ENCODE measurements at places on chromosomes 16 and 17.

DNA sequence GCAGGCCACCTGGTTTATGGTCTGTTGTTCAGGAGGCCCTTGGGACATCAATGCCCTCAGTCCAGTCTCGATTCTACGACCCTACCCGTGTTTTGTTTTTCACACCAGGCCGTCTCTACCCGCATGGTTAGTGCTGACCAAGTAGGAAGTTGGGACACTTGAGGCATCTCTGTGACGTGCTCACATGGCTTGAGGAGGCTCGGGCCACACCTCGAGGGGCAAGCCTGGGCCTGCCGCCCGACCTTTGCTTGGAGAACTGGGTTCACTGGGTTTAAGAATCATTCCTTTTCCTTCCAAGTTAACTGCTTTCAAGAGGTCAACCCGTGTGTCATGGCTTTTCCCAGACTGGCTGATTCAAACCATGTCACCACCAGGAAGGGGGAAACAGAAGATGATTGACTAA is 86.8 kb downstream of the CMIP start:
- DNase-seq = no peak

DNA sequence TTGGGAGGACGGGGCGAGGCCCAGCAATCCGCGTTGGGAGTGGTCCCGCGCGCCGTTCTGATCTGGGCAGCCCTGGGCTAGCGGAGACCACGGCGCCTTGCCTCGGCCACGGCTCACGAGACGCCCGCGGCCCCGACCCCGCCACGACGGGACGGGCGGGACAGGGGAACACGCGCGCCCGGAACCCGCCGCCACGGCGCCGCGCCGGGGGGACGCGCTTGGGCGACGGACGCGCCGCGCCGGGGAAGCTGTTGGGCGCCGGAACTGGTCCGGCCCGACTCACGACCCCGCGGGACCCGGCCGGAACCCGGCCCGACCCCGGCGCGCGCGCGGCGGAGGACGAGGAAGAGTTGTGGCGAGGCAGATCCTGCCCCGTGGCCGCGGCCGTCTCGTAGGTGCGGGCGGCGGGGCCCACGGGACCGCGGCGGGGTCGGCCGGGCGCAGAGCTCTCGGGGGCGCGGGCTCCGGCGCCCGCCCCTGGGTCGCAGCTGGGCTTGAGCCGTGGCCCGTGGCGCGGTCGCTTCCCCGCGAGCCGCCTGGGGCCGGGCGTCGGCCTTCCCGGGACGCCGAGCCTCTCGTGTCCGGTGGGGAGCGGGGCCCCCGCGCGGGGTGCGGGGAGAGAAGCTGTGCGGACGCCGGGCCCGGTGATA is at the start of gene ACSF3:
ACSF3 (plus strand) TSS at position 251 of the 650 bp plus-strand sequence. CDS start 6,830 bp downstream, outside the sequence.
- DNase-seq = peak; percentile 56

DNA sequence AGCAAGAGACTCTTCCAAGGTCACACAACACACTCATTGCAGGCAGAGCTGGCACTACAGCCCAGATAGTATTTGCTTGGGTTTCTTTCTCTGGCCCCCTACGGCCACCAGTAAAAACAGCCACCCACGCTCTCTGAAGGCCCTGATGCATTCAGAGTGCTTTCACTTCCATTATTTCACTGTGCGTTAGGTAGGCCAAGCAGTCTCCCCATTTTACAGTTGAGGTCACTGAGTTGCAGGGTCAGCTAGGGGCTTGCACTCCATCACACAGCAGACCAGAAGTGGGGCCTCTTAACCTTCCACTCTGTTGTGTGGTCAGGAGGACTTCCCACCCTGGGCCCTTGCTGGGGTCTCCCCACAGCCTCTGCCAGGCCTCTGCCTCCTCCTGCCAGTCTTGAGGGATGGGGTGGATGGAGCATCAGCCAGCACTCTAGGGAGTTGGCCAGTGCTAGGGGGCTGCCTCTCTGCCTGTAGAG is 2.5 kb downstream of the TBX21 start:
- DNase-seq = no peak

- no peak for DNase-seq
These were observed 54.0 kb upstream of the GNAO1 start for GRCh38 chr16:56137269-56137668.

DNA sequence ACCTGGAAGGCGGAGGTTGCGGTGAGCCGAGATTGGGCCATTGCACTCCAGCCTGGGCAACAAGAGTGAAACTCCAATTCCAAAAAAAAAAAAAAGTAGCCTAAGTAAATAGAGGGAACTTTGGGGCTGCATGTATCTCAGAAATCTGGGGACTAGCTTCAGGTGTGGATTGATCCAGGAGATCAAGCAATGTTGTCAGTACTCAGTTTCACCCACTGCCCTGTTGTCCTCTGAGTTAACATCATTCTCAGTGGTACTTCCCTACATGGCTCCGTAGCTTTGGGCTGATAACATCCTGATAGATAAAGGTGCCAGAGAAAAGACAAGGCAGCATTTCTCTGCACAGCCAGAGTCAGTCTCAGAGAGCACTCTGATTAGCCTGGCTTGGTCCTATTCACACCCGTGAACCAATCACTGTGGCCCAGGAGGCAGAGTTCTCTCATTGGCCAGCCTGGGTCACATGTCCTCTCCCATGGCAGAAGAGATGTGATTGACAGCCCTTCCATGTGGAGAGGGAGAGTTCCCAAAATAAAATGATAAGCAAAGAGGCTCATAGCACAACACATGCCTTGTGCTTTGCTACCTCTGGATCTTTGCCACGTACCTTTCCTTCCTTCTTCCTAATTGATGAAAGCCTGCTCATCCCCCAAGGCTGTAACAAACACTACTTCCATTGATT is 99.6 kb downstream of the ABCC1 start:
- no peak for DNase-seq

GRCh38 chr17:82449131-82449882 is 1.2 kb downstream of the CYBC1 start:
- no peak for DNase-seq

- peak; percentile 48 for DNase-seq
These were observed 24.7 kb downstream of the AXIN2 start for GRCh38 chr17:65536573-65537342.

GRCh38 chr16:86885139-86885538 is 306.8 kb downstream of the FOXL1 start:
- no peak for DNase-seq

GRCh38 chr16:3728424-3729160 is 11.3 kb upstream of the TRAP1 start:
- DNase-seq = no peak

- no peak for DNase-seq
These were observed 29.7 kb upstream of the PEMT start for GRCh38 chr17:17621254-17621653.

GRCh38 chr16:87995644-87996043 is 44.4 kb downstream of the BANP start:
- no peak for DNase-seq

DNA sequence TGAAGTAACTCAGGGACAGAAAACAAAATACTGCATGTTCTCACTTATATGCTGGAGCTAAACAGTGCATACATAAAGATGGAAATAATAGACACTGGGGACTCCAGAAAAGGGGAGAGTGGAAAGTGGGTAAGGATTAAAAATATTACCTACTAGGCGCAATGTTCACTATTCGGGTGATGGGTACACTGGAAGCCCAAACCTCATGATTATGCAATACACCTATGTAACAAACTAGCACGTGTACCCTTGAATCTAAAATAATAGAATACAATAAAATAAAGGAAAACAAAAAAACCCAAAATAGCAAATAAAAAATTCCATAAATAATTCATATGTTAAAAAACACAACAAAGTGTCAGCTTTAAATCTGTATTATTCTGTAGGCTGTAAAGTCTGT is 56.9 kb downstream of the MAP2K6 start:
- DNase-seq = no peak

GRCh38 chr16:11183035-11183812 is 72.8 kb downstream of the SOCS1 start:
- no peak for DNase-seq

DNA sequence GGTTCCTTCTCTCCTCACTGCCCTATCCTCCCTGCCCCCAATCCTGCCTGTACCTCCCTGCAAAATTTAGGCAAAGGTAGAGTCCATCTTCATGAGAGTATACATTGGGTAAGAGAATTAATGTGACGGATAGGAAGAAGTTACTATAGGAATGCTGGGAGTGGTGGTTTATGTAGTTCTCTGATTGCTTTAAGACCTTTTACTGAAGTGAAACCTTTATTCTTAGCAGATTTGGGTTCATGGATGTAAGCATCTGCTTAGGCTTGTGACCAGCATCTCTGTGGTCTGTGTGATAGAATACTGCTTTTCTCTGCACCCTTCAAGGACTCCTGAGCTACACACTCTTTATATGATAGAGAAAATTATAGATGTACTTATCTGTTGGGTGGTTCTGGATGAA is 127.3 kb downstream of the PRKCA start:
- no peak for DNase-seq

- peak; percentile 7 for DNase-seq
These were observed 35.7 kb downstream of the CACNA1H start for GRCh38 chr16:1188432-1189189.

GRCh38 chr16:17304106-17304490 is 166.7 kb downstream of the XYLT1 start:
- DNase-seq = no peak

DNA sequence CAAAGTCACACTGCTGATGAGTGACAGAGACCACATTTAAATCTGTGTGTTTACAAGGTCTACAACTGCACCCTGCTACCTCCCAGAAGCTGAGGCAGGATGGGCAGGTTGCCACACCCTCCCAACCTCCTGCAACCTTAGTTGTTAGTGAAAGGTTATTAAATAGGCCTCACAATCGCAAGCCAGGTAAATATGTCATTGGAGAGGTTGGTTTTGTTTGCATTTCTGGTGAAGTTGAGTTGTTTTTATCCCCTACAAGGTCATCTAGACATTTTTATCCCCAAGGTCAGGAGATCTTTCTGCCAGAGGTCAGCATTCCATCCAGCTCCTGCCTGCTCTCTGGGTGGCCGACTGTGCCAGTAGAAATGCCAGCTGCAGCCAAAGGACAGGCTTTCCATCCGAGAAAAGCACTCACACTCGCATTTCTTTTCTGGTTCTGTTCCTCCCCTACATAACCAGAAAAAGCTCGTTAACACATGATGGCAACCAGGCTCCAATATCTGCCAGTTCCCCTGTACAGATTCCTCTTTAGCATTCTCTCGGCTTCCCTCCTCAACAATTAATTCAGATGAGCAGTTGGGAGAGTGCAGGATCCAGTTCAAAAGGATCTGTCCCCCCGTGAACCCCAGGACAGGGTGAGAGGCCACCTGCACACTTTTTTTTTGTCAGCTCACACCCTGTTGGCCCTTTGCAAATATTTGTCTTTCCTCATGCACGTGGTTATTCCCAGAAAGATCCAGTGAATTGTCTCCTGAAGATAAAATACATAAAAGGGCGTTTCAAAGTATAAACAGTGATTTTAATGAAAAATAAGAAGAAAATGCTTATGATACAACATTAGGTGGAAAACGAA is 562.8 kb downstream of the MAF start:
- DNase-seq = no peak

GRCh38 chr17:75505152-75505409 is 10.3 kb downstream of the CASKIN2 start:
- DNase-seq = no peak

GRCh38 chr16:82504836-82505235 is 121.9 kb upstream of the CDH13 start:
- DNase-seq = no peak

- DNase-seq = peak; percentile 57
These were observed 26.0 kb upstream of the IRX6 start for GRCh38 chr16:55297910-55298479.

GRCh38 chr16:89330177-89330856 is 112.8 kb downstream of the ZNF778 start:
- DNase-seq = peak; percentile 78

- no peak for DNase-seq
These were observed 31.3 kb downstream of the CCDC42 start for GRCh38 chr17:8713315-8713714.

DNA sequence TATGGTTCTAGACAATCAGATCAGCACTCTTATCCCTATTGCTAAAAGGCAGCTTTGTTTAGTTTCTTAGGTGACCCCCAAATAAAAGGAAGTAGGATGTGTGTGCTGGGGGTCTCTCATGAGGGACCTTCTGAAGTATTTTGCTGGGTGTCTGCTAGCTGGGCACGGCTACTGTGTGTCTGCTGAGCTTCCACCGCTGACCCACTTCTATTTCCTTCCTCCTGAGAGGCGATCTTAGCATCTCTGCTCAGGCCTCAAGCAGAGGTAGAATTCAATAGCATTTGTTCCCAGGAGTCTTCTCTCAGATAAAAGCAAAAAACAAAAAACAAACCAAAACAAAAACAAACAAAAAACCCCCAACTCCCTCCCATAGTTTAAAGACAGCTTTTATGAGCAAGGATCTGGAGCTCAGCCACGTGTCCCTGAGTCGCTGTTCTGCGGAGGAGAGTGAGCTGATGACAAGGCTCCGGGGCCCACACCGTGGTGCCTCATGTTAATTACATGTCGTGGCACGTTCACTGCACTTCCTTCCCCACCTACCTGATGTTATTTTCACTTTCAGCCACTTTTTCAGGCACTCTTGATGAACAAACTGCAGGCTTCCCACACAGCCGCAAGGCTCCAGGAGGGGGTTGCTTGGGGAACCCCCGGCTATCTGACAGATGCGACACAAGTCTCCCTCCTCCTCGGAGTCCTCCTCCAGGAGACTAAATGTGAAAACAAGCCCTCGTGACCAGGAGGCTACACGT is 83.5 kb downstream of the MARCHF10 start:
- DNase-seq = no peak

DNA sequence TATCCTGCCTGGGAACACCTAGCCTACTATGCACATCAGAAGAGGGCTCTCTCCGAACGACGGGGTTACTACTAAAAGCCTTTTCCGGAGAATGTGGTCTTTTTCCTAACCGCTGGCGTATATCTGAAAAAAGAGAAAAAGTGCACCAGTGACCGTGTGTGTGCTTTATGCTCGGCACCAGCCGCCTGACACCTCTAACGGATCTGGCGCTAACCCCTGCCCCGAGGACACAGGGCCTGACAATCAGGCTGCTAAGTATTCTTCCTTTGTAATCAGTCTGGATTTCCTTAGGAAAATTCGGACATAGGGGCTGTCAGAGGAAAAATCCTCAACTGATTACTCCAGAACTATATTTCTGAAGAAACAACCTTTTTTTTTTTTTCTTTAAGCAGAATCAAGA is 13.4 kb upstream of the ITGAE start:
- no peak for DNase-seq

DNA sequence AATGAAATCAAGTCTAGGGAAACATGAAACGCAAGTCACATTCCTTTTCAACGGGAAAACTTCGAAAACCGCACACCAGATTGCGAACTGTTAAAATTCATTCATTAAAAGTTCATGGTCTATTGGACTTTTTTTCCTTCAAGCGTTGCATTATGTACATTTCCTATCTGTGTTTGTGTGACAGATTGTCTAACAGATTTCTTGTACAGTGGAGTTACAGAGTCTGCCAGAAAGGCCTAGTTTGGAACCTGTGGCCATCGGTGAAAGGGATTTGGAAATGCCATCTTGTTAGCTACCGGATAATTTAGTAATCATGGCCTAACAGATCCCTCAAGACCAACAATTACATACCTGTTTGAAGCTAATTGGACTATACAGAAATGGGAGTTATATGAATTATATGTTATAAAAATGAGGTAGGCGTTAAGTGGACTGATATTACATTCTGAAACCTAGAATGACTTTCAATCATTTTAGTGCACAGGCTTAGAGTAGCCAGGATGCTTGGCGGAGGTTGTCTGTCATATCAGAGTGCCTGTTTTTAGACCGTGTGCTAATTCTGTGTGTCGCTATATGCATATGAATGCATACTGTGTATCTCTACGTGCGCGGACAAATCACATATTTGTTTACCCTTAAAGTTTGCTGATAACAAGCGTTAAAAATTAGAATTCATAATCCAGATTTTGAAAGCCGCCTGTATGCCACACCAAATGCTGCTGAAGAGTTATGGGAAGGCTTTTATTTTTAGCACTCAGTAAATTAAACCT is 885.4 kb upstream of the RBFOX1 start:
- no peak for DNase-seq

GRCh38 chr16:55955424-55955823 is 80.3 kb upstream of the CES5A start:
- no peak for DNase-seq
